Activated CD8-positive, alpha-beta memory T cell treated with anti-CD3 and anti-CD28 coated beads, Interleukin-2, amount 10 ng/mL, durations not matched to agents 7 days and 5 days (primary cell): ENCODE measurements at places on chromosomes 16 and 17. TPM values are rescaled to one million over a fixed set of nuclear protein-coding genes. Genes with fewer than 3 reads are reported as not detected.

The HIGD1B gene
- not detected for total RNA-seq

The INCA1 gene
- 0.23 TPM for total RNA-seq

The DGKE gene
- total RNA-seq, result 30.6 TPM

The SALL1 gene
- not detected for total RNA-seq

The RNF43 gene
- 0.52 TPM for total RNA-seq
